NCI-H1105 treated with DMSO at 0.1 percent for 48 hours (cell line): ENCODE measurements at places on chromosomes 2 and 18.

- peak; percentile 77 for DNase-seq
These were observed 151.0 kb upstream of the PID1 start for GRCh38 chr2:229422063-229422462.

DNA sequence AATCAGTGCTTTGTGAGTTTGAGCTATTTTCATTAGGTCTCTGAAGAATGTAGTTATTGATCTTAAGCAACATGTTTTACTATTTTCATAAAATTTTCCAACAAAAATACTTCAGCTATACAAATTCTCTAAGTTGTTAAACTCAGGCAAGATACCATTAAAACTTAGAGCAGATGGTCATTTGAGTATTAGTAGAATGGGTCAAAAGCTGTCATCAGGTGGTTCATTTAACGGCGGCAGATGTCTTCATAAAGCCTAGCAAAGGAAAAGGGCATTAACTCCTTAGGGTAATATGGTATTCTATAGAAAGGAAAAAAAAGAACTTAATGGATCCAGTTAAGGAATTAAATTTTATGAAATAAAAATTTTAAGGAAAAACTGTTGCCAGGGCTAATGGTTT lies 19.2 kb downstream of the MIB1 start:
- DNase-seq = no peak

DNA sequence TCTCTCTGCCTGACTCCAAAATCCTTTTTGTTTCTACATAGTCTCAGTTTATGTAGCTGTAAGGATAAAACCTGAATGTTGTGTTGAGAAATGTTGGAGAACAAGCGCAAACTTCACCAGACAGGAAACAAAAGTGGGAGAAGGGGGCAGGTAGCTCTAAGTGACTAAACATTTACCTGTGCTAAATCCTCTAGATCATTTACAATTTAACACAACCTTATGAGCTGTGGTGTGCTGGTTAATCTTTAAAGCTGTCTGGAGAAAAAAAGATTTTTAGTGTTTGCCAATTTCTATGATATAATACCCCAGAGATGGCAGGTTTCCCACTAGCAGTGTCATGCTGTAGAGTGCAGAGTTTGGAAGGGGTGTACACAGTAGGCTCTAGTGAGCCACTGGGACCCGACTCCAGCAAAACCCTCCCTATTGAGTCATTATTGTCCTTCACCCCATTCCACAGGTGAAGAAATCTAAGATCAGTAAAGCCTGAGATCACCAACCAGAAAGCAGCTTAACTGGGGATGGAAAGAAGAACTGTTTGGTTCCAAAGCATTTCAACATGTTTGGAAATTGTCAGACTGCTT lies 992.0 kb downstream of the DCDC2C start:
- DNase-seq = no peak

GRCh38 chr2:113219889-113220641 lies 46.3 kb downstream of the PSD4 start:
- DNase-seq = no peak

DNA sequence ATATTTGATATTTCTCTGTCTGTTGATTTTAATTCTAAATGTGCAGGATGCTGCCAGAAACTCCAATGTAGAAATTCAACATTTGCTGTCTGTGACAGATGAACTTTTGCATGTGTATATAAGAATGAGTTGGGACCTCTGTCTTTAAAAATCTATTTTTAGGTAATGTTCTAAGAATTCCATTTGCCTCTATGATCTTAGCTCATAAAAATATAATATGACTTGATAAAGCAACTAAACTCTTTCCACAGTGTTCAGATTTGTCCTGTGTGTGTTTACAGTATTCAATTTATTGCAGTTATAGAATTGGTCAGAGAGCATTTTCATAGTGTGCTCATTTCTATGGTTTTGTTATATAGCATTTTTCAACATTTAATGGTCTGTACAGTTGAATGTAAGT lies 33.6 kb downstream of the RNMT start:
- DNase-seq = no peak

GRCh38 chr18:2857491-2858131 lies 10.8 kb downstream of the EMILIN2 start:
- DNase-seq = no peak

- no peak for DNase-seq
These were observed 329.2 kb downstream of the LPIN1 start for GRCh38 chr2:12075603-12076002.

DNA sequence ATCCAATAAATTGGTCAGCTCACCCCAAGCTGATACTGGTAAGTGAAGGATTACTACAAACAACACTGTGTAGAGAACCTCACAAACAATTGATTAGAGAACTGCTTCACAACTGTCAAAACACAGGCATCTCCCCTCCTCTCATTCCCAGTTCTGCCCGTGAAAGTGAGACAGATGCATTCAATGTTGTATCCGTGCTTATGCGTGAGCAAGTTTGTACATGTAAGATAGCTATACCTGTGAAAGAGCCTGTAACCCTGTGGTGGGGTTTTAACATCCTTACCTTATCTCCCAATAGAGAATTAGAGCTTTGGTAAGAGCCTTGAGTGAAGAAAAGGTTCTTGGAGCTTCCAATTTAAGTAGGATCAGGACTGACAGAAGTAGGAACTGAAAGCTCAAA lies 9.1 kb downstream of the MARCHF4 start:
- DNase-seq = peak; percentile 35

DNA sequence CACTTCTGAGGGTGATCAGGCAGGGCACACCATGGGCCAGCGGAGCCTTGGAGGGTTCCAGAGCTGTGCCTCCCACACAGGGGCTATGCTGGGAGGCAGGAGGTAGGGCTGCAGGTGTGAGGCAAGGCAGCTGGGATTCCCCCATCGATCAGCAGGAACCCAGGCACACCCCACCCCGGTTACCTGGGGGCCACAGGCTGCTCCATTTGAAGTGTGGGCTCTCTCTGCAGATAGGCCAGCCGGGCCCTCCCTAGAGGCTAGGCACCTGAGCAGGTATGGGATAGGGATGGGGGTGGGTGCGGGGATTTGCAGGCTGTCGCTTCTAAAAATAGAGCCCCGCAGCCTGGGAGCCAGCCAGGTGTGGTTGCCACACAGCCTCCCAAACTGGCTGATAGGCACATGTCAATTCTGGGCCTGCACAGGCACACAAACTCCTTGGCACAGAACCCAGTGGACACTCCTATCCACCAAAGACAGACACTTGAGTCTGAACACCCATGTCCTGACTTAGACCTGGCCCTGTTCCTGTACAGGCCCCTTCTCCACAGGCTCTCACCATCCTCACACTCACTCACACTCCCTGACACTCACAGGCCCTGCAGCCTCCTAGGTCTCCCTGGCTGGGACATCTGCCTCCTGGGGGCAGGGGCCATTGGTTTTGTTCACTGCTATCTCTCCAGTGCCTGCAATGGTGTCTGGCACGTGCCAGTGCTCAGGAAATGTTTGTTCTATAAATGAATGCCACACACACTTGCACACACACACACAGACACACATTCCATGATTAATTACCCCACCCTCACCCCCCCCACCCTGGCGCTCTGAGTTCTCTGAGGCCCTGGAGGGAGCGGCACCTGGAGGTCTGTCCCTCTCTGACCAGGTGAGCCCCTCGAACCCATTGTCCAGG lies 73.4 kb downstream of the ZFP36L2 start:
- DNase-seq = peak; percentile 13

- DNase-seq = no peak
These were observed 4.3 kb downstream of the REL start for GRCh38 chr2:60885683-60886082.

DNA sequence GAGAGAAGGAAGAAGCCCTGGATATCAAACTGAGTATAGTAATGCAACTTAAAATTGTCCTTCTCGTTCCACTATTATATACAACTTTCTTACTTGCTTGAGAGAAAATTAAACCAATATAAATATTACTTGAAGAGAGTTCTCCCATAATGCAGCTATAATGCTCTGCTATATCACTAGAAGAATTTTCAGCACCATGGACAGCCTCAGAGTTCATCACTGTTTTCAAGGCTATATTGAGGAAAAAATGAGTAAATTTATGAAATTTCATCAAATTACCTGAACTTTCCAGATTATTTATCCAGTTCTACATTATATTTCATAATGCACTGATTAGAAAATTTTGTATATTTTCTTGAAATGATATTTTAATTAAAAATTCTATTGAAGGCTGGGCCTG lies 1053.5 kb upstream of the FAM98A start:
- DNase-seq = no peak

- DNase-seq = no peak
These were observed 33.5 kb upstream of the CERS6 start for GRCh38 chr2:168422584-168422983.

DNA sequence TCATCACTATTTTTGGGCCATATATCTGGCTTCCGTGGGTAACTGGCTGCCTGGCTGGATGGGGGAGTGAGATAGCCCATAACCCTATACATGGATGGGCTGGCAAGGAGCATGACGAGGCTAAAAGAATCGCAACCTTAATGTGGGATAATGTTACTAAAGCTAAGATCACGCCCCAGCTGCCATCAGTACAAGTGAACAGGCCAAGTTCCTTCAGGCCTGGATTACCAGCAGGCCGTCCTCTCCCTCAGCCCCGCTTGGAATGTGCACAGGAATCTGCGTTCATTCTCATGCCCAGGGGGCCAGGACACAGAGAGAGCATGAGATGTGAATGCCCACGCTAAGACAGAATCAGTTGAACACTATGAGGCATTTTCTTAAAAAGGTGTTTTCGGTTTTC lies 34.7 kb downstream of the RMC1 start:
- DNase-seq = no peak

GRCh38 chr2:53028225-53028624 lies 739.4 kb upstream of the CHAC2 start:
- DNase-seq = no peak

GRCh38 chr2:187194049-187194448 lies 254.0 kb downstream of the CALCRL start:
- DNase-seq = no peak

GRCh38 chr2:223815186-223815883 lies 22.0 kb downstream of the AP1S3 start:
- peak; percentile 73 for DNase-seq

GRCh38 chr2:160278101-160278878 lies 78.2 kb upstream of the ITGB6 start:
- DNase-seq = no peak

DNA sequence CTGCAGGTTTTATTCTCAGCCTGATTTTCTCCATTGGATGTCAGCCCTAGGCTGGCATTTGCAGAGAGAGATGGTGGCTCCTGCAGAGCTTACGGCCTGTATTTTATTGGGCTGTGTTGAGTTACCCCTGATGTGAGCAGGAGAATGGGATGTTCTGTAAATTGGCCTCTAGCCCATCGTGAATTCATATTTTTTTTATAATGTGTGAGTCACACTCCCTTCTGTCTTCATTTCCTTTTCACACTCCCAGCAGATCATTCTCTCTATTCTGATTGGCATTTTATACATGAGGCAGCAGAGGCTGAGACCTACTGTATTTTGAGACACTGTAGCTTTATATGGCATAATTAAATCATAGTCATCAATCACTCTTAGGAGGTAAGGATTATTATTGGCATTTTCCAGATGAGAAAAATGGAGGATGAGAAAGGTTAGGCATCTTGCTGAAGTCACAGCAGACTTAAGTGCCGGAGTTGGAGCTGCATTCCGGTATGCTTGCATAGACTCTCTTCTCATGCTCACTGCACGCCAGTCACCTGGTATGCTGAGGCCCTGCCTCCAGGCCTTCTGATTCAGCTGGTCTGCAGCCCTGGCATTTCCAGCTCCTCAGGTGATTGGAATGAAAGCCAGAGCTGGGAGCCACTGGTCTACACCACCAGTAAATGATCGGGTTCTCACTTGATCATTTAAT lies 142.4 kb downstream of the NEDD4L start:
- no peak for DNase-seq

DNA sequence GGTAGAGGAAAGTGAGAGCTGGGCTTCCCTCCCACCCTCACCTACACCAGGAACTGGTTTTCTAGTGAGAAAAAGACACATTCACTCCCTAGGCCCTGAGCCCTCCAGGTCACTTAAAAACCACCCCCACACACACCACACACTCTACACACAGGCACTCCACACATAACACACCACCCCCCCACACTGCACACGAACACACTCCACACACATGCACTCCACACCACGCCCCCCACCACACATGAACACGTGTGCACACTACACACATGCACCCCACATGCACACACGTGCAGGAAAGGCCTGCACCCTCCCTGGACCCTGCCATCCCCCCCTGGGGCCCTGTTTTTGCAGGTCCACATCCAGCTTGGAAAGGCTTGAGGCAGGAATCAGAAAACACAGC lies 67.6 kb downstream of the RALBP1 start:
- no peak for DNase-seq

- no peak for DNase-seq
These were observed 1.8 kb downstream of the RBFA start for GRCh38 chr18:80035997-80036396.

GRCh38 chr2:11983870-11984269 lies 237.4 kb downstream of the LPIN1 start:
- no peak for DNase-seq

- no peak for DNase-seq
These were observed 13.8 kb upstream of the SATB2 start for GRCh38 chr2:199471443-199472057.

- no peak for DNase-seq
These were observed 213.6 kb downstream of the NR4A2 start for GRCh38 chr2:156118753-156119416.

DNA sequence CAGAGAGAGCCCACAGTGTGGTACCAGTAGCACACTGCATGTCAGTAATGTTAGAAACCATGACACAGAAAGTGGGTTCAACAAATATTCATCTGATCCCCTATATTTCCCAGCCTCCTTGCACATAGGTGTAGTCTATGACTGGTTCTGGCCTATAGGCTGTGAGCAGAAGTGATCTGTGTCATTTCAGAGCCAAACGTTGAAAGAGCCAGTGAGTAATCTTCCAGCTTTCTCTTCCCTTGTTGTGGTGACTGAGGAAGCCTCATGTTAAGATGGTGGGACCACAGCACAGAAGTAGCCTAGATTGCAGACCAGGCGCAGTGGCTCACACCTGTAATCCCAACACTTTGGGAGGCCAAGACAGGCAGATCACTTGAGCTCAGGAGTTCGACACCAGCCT lies 4.1 kb downstream of the TMEM237 start:
- DNase-seq = no peak

DNA sequence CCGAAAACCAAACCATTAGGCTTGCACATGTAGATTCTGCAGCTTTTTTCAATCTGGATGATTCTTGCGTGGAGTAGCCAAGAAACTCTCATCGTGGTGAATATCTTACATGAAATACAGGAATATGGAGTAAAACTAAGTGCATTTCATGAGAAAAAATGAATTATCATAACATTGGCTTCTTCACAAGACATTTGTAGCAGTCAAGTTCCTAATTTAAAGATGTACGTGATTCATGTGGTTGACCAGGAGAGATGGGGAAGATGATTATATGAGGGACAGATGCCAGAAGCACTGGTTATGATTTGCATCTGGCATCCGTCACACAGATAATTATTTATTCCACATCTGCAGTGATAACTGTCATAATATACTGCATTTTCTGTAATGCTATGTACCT lies 90.4 kb downstream of the ANTXR1 start:
- DNase-seq = no peak

DNA sequence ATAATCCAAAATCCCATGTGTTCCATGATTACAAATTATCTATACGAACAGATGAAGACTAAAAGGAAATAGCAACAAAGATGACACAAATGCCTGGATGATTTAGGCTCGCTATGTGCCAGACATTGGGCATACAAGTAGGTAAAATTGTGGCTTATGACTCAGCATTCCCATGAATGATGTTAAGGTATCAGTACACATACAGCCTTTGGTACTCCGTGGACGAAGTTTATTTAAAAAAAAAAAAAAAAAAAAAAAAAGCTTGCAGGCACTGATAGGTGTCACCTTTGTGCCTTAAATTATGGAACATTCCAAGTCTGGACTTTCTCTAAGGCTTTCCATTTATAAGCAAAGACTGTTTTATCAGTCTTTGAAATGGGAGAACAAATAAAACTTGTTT lies 2.7 kb downstream of the CHAC2 start:
- DNase-seq = no peak
